Effector memory CD4-positive, alpha-beta T cell (primary cell): ENCODE measurements at places on chromosomes 5 and 9.

DNA sequence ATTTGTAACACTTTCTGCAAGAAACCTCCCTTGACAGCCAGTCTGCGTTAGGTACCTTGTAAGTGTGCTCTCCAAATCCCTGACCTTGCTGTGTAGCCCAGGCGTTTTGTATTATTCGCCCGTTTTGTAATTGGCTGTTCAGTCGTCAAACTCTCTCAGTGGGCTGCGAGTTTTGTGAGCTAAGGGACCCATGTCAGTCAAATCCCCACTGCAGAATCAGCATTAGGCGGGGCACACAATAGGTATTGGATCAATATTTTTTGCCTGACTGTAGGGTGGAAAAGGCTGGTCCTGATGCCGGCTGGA is 665 bp downstream of the DNAJC18 start:
- no peak for DNase-seq

- no peak for DNase-seq
Measured at GRCh38 chr5:5239191-5239590, 99.1 kb downstream of the ADAMTS16 start.

- no peak for DNase-seq
Measured at GRCh38 chr9:129822898-129823541, 916 bp downstream of the TOR1A start.

DNA sequence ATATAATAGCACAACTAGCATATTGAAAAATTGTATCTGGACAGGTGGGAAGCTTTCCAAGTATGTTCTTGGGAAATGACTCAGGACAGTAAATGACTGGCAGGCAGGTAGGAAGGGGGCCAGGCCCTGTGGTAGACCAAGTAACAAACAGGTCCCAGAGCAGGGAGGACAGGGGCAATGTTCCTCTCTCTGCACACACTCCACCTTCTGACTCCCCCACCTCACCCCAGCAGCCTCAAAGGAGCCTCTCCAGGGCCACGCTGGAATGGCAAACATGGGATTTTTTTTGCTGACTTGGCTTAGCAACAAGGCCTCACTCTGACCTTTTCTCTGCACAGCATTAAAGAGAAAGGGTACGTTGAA is 31.1 kb upstream of the IQGAP2 start:
- DNase-seq = no peak

DNA sequence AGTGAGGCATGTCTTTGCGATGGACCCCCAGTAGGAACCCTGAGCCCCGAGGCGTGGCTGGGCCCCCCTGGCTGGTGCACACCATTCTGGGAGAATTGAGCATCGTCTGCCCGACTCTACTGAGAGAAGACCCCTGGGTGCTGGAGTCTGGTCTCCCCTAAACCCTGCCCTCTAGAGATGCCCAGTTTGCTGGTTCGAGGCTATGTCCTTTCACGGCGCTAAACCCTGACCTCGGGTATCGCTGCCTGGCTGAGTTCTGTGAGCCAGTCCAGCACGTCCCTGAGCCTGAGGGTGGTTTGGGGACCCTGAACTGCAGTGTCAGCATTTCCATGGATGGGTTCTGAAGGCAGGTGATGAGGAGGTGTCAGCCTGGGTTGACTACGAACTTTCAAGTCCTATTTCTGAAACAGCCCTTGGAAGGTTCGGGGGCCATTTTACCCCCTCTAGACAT is 128.8 kb downstream of the RXRA start:
- no peak for DNase-seq

DNA sequence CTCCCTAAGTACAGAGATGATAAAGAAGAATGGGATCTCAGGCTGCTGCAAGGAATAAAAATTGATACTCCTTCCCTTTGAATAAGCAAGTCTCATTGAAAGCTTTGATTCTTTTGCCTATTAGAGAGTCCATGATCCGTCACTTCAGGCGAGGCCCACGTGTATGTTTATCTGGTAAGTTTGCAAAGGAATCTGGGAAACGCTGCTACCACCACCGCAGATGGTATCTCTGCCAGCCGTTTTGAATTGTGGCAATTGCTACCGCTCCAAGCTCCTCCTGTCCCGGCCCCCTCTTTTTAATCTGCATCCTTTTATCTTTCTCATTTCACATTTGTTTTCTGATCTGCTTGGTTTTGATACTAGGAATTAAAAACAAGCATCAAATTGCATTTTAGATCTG is 42.9 kb upstream of the GRIA1 start:
- no peak for DNase-seq

DNA sequence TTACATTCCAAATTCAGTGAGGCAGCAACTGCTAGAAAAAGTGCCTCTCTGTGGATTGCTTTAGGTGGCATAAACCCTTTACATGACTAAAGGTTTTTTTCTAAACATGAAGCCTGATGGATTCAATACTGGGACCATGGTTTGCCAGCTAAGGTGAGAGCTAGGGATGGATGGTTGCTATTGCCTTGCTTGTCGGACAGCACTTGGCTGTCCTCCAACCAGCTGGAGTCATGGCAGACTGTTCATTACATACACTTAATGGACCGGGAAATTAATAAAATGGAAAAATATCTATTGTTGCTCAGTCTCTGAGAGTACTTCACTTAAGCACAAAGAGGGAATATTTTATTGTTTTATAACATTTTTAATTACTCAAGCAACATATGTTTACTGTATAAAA is 116.9 kb upstream of the TRPC7 start:
- no peak for DNase-seq

DNA sequence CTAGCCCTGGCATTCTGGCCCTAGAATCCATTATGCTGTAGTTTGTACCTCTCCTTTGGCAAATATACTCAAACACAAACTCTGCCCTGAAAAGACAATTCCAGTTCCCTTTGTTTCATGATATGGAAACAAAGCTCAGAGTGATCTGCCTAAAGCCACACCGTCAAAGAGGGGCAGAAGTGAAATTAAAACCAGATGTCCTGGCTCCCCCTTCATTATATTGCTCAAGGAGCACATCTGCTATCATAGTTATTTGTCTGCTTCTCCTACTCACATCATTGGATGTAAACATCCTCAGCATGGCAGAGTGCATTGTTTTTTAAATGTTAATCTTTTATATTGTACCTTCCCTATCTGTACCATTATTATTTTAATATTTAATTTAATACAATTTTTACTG is 266.7 kb upstream of the SMARCA2 start:
- no peak for DNase-seq

DNA sequence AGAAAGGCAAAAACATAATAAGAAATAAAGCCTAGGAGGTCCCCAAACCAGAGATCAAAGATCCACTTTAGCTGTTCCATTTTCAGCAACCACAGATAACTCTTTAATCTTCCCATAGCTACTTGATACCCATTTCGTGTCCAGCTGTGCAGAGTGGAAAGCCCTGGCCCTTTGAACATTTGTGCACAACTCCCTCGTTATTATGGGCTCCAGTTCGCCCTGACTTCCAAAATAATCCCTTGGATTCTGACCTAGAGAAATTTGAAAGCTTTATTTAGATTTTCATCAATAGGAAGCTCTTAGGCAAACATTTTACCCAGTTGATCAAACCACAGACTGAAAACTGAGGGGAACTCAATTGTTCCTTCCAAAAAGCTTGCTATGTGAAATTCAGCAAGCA is 4.8 kb downstream of the MYOT start:
- DNase-seq = no peak

- DNase-seq = no peak
Measured at GRCh38 chr9:116549061-116549664, 137.9 kb upstream of the TRIM32 start.

DNA sequence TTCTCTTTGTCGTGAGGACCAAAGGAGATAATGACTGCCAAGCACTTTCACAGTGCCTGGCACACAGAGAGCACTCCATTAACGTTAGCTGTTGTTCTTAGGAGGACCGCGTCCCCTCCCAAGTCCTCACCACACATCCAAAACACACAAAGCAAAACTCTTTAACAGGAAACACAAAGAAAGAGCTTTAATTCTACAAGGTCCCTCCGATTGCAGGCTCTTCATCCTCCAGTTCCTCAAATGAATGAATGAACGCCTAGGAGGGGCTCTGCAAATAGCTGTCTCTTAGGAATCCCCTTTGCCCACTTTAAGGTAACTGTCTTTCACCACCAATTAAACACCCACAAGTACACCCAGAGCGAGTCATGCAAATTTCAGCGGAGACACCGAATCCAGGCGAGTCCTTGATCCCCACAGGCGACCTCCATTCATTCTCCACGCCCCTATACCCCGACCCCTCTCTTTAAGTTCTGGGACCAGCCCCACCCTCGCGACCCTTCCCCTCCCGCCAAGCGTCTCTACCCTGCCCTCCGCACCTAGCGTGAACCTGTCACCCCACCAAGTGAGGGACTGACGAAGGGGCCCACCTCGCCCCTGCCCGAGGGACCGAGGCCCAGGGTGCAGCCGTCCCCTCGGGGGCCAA is 644 bp downstream of the TSC1 start:
- DNase-seq = no peak

GRCh38 chr5:81288021-81288433 is 13.4 kb upstream of the ZCCHC9 start:
- no peak for DNase-seq

DNA sequence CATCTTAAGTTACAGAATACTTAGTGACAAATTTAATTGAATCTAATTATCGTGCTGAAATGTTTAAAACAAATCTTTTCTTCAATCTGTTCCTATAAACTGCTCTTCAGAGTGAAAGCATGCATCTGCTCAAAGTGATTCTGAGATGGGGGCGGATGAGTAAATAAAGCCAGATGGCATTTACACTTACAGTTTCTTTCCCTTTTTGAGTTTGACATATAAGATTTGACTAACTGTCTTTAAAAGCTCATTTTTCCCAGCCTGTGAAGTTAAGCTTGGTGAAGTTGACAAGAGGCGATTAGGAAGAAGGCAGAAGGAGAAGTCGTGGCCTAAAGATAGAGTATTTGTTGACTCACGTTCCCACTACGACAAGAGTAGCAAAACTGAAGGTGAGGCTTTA is 137.4 kb downstream of the LPAR1 start:
- no peak for DNase-seq

DNA sequence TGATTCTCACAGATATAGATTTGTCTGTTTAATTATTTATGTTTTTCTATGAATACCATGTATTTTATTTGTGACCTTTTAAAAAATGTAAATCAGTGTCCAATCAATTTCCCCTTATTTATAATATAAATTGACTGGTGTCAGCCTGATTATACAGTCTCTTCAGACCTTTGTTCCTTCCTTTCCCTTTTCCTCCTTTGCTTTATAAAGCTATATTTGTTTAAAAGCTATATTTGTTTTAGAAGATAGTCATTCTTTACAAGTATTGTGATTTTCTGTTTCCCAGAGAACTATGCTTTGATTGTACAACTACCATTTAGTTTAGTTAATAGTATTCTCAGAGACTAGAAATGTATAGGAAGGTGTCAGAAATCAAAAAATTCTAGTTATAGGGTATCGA is 90.6 kb downstream of the CNTLN start:
- DNase-seq = no peak

- DNase-seq = no peak
Measured at GRCh38 chr5:130529511-130530485, 625.5 kb downstream of the CHSY3 start.

DNA sequence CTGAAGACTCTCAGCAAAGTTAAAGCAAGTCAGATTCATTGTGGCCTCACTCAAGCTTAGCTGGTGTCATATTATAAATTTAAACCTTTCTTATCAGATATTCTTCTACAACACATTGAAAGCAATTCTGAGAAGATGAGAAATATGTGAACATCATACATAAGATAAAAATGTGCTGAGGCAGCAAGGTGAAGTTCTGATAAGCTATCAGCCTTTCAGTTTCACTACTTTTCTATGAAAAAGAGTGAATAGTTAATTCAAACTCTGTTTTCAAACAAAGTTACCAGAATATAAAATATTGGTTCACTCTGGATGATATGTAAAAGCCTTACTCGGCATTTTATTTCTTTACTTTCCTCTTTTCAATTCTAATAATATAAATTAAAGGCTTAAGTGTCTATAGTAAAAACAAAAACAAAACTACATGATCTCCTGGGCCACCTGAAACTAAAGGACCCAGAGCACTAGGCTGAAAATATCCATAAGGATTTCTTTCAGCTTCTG is 824.4 kb downstream of the MTRR start:
- DNase-seq = no peak

GRCh38 chr5:112417931-112418658 is 982 bp downstream of the EPB41L4A start:
- DNase-seq = no peak

DNA sequence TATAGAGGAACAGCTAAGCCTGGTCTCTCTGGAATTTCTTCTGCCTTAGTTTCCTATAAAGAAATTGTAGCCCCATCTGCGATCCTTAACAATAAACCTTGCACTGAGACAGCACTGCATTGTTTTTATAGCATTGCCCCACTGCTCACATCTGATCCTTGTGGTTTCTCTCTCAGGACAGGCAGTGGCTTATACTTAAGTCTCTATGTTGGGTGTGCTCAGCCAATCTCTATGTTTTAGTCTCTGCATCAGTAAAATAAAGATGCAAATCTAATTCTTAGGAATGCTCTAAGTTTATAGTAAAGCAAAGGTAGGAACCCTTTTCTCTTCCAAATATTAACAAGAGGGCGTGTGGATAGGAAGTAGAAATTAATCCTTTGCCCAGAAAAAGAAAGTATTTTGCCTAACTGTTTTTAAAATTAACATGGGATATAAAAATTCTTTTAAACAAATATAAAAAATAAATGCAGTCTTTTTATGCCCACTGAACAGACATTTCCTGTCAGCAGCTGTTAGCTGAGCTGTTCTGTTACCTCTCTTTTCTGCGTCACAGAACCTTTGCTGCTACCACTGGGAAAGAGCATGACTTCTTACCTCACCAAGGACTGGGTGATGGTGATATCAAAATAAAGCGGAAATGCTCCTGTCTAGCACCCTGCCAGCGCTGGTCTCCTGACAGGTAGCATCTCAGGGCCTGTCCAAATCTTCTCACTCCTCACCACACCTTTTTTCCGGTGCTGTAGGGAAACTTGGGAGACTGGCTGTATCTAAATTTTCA is 29.5 kb downstream of the MRPS27 start:
- DNase-seq = no peak

DNA sequence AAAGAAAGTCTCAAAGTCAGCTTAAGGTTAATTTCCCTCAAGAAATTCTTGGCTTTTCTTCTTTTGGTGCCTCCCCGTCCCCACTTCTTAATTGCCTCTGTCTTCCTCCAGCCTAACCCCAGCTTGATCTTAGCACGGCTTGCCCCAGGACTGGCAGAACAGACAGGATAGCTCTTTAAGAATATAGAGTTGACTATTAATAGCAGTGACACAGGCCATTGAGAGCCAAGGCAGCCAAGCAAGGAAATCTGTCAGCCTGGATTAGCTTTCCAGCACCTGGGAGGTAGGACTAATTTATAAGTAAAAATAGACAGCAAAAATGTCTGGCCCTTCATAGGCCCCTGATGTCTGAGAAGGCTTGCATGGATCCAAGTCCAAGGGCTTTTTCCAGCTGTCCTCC is 384.6 kb upstream of the SLC30A5 start:
- DNase-seq = no peak

- no peak for DNase-seq
Measured at GRCh38 chr5:18397891-18398290, 763.6 kb downstream of the TAF11L14 start.
